Activated CD4-positive, alpha-beta T cell treated with anti-CD3 and anti-CD28 coated beads, Interleukin-2, Interleukin-6, amounts not matched to agents 100 ng/mL and 50 ng/mL, durations not matched to agents 16 hours and 8 hours (primary cell): ENCODE measurements at places on chromosomes 3 and 15.

- no peak for DNase-seq
Measured at GRCh38 chr15:94346282-94346681, 114.9 kb downstream of the MCTP2 start.

DNA sequence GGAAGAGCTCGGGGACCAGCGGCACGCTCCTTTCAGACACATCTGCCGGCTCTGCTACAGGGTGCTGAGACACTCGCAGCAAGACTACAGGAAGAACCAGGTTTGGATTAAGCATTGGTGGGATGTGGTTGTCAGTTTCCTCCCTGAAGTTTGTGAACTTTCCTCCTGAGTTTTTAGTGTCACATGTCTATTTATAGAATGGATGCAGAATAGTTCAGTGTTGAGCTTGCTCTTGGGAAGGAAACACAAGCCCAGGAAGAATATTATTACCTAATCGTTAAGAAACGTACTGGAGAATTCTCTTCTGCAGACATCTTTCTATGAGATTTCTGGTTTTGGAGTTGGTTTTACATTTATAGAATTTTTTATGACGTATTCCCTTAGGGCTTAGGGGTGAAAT is 172.0 kb downstream of the ITPR1 start:
- no peak for DNase-seq

DNA sequence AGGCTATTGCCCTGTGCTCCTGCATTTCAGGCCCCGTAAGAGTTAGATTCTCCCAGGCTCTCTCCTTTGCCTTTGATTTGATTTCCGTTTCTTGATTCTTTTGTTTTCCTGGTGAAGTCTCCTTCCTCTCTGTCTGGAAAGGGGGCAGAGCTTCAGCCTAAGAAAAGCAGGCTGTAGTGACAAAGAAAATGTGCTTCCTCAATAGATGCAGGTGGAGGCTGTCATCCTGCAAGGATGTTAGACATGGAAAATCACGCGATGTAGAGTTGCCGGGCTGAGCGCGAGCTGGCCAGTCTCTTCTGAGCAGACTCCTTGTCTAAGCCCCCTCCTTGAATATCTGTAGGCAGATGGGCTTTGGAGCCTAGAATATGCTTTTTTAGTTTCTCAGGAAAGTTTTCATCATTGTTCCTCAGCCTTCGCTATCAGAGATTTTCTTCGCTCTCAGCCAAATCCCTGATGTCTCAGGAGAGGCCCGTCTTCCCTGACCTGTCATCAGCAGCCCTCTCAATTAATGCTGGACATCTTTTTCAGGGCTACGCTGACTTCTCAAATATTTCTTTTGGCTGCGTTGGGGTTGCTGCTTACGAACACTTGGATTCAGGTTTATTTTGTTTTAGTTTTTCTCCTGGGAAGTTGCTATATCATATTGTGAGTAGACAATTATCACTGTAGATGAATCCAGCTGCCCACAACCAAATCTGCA is 163.6 kb downstream of the ITPR1 start:
- DNase-seq: no peak

DNA sequence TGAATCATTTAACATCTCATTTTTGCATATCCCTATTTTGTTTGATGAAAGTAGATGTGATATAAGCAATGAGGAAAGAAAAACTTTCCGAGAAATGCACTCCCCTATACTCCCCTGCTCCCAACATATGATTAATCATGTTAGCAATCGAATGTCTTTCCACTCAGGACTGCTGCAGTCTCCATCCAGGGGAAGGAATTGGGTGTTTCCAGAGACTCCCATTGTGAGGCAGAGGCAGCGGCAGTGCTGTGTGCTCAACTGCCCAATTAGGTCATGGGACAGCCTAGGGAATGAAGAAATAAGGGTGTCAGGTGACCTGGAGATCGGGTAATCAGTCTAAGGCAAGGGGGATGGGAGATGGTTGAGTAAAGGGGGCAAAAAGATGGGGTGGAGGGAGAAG is 268.6 kb upstream of the MEIS2 start:
- DNase-seq: no peak
